ENCODE measurements at places on chromosomes 5 and 9.

DNA sequence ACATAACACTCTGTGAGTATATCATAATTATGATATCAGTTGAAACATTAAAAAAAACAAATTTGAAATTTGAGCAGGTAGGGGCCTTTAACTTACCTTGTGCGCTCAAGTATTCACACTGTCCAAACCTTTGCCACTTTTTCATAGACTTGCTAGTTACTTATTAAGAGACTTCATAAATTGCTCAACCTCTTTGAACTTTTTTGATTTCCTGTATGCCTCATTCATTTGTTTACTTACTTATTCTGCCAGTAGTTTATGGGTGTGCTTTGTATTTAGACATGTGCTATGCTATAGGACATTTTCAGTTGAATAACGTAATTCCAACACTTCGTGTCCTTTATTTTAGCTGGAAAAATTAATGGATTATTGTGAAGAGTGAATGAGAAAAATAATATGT is 204.8 kb downstream of the HCN1 start:
- DNase-seq, result no peak

DNA sequence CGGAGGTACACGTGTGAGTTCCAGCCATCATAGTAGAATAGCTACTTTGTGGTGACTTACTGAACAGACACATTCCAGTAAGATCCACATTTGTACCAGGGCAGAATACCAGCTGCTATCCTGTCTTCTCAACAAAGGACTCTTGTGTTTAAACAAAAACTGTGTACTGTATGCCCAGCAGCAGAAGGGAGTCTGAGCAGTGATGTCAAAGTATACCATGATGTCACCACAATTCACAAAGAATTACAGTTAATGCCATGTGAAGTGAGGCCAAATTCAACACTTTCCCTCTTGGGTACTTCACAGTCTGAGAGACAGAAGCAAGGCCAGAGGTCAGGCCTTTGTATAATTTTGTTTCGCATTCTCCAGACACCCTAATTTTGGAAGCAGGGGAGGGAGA is 137.0 kb downstream of the ADAMTSL1 start:
- no peak for DNase-seq

DNA sequence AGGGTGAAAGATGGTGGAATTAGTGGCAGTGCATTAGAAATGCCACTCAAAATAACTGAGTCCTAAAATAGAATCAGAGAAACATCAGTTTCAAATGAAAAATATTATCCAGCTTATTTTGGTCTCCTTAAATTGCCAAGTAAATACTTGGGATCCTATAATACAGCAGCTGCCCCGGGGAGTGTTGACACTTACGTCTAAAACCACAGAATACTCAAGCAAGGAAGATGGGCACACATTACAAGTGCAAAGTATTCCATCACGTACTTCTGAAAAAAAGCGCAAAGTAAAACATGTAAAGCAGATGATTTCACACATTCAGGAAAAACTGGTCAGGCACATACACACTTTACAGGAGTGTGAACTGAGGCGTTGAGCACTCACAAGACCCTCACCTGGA is 2.4 kb upstream of the ARHGEF37 start:
- DNase-seq, result no peak

GRCh38 chr5:132464156-132464939 is 26.2 kb downstream of the IRF1 start:
- peak; percentile 34 for DNase-seq

DNA sequence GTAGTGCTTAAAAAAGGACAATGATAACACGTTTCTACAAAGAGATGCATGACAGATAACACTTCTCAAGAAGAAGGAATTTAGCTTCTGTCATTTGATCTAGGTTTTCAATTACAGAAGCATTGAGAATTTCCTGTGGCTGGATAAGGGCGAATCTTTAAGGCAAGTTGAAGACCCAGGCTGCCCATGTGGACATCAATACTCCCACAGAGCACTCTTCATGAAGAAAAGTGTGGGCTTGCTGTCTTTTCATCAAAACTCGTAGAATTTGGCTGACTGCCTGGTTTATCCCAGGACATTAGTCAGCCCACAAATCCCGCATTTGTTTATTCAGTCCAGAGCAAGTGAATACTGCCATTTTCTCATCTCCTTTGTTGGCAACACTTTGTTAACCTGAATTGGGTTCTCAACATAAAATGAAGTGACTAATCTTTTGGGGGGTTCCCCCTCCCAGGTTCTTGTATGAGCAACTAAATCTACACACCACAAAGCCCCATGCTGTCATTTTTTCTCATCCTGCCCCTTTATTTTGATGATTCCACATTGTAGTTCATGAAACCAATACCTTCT is 43.4 kb upstream of the CDKN2B start:
- peak; percentile 96 for DNase-seq

GRCh38 chr5:117803533-117803932 is 1184.8 kb downstream of the DTWD2 start:
- peak; percentile 96 for DNase-seq

DNA sequence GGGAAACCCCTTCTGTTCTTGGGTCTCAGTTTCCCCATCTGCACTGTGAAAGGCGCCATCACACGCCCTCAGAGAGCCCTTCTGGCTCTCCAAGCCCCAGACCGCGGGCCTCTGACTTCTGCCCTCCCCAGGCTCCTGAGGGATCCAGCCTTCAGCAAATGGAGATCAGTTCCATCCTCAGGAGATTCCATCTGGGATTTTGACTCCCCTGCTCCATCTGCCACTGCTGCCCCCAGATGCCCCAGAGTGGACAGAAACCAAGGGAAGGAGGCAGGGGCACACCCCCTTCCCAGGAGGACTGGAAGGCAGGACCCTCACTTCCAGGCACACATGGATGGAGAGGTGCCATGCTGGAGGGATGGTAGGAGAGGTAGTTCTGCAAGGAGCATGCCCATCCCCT is 18.7 kb upstream of the RPS14 start:
- no peak for DNase-seq

DNA sequence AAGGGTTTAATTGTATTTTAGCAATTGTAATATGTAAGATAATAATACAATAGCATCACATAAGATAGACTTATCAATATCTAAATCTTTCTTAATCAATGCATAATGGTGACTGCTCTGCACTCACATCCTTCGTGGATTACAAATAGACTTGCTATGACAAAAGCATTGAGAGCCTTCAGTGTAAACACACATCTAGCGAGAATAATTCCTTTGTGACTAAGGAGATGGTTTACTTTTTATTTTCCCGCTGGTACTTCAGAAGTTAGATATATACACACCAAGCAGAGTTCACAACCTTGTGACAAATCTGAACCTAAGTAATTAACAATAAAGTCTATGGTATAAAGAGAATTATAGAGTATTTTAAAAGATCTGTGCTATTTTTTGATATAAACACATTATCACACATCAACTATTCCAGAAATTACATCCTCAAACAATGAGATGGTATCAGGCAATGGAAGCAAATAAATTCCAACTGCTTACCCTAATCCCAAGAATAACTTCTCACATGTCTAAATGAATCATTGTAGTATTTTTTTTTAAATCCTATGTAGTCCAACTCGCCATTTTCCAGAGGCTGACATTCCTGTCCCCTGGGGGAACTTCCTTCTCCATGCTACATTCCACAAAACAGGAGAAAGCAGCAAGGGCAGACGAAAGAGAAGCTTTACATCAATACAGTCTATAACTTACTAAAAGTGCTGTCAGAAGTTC is 51.2 kb downstream of the MAPKAP1 start:
- DNase-seq, result peak; percentile 91

DNA sequence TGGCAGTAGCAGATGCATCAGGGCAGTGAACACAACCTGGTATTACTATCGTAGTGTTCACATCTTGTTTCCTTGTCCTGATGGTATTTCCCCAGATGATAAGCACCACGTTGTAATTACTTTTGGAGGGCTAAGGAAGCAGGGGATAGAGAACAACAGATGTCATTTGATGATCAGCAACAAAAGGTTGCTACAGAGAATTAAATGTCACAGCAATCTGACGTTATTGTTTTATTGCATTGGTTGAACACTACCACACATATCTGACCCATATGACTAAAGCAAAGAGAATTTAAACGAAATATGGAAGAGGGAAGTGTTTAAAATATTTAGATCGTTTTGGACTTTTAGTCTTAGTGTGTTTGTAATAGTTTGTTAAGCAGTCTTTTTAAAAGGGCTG is 408.3 kb downstream of the SH3GL2 start:
- DNase-seq, result no peak

GRCh38 chr5:134371834-134372340 is 518 bp downstream of the UBE2B start:
- DNase-seq, result peak; percentile 67

DNA sequence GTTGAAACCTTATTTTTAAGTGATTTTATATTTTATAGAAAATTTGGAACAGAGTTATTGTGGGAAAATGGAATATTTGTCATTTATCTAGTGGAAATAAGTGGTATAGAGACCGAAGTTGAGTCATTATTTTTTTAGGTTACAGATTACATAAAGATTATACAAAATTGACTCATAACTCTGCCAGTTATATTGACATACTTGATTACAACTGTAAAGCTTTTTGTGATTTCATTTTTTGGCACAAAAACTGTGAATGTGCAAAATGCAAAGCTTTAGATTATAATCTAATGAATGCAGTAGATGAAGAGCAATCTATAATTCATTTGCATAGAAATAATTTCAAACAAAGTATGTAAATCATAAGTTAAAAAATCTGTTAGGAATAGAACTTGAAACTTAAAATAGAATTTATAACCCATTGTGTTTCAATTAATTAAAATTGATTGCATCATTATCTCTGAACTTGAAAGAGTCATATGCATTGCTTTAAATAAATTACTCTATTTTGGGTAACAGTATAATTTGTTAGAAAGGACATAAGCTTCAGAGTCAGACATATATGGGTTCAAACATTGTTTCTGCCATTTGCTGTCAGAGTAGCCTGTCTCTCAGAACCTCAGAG is 280.4 kb downstream of the FER start:
- peak; percentile 5 for DNase-seq

GRCh38 chr5:97618721-97619120 is 435.7 kb upstream of the RIOK2 start:
- DNase-seq, result peak; percentile 89

DNA sequence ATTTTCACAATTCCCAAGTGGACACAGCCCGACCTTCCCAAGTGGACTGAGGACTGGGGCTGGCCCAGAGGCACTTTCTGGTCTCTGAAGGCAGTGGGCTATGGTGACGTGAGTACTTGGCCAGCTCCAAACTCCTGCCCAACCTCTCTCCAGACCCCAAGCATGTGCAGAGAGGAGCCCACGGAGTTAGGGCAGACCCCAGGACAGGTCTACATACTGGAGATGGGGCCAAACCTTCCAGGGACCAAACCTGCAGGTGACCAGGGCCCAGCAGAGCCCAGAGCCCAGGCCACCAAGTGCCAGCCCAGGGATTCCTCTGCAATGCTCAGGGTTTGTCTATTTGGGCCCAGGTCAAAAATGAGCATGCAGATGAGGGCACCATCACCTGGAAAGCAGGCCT is 15.3 kb downstream of the BRD3 start:
- DNase-seq, result no peak

DNA sequence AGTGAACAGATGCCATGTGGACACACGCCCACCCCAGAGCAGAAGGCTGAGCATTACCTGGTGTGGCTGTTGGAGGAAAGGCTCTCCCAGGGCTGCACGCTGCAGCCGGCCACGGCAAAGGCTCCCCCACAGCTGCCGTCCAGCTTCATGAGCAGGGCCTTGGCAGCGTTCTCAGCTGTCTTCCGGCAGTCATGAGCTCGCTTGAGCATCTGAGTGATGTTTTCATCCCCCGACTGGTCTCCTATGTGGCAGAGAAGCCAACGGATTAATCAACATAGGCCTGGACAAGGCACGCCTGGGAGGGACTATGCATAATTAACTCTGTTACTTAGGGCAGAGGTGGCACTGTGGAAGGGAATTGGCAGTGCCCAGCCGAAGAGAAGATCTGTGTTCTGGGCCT is 87.3 kb downstream of the DCP2 start:
- no peak for DNase-seq

DNA sequence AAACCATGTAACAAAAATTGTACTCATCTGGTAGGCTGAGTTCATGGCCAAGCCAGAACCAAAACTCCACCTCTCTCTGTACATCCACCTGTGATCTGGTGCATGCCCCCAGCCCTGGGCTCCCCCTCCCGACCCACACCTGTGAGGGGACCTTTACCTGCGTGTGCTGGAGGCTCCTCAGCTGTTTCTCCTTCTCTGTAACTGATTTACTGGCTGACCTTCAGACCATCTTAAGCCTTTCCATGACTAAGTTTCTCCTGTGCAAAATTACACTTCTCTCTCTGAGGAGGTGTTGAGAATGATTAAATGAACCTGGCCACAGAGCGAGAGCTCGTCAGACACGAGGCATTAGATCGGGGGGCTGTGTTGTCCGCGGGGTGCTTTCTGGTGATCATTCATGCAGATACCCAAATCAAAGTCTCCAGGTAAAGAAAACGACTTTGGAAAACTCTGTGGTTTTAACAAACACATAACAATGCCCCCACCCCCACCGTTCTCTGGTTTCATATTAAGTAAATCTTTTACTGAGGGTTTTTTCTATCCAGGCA is 136.4 kb downstream of the SEMA5A start:
- DNase-seq, result no peak

DNA sequence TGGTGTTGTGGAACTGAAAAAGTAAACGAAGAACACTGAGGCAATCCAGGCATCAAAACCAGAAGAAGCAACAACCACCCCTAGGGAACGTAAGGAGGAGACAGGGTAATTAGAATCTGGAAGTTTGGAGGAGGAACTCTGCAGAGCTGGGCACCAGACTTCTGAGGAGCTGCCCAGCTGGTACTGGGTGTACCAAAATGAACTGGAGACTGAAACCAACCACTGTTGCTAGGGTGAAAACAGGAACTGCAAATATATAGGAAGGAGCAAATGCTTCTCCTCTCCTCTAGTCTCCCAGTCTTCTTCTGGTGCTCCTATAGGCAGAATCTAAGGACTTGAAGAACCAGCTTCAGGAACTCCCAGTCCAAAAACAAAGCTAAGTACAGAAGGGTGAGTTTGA is 189.8 kb downstream of the ELAVL2 start:
- DNase-seq, result no peak

- DNase-seq, result peak; percentile 38
These were observed 189.1 kb upstream of the IL12B start for GRCh38 chr5:159519365-159519764.

DNA sequence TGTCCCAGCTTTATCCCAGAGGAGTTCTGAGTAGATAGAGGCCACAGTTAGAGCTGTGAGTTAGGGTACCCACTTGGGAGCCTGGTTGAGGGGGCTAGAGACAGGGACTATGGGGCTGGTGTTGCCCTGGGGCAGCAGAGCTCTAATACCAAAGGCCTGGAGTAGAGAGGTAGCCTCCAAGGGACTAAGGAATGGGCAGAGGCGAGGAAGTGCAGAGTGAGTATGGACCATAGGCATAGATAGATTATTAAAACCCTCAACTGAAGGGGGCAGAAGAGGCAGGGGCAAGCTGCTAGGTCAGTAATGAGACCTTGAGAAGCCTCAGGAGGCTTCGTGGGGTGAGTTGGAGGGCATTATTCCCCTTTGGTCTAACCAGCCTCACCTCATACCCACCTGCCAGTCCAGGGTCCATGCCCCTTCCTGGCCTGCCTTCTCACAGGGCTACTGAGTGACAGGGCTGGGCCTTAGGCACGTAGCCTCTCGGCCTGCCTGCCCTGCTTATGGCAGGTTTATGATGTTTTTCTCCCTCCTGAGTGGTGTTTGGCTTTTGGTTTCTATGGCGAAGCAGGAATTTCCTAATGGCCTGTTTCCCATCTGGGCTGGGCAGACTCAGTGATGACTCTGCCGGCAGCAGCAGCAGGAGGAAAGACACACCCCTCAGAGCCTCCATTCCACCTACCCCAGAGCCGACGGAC is 8.0 kb downstream of the PDLIM4 start:
- peak; percentile 99 for DNase-seq

Data from EH (cell line).